ENCODE measurements at places on chromosomes 16 and 17.

DNA sequence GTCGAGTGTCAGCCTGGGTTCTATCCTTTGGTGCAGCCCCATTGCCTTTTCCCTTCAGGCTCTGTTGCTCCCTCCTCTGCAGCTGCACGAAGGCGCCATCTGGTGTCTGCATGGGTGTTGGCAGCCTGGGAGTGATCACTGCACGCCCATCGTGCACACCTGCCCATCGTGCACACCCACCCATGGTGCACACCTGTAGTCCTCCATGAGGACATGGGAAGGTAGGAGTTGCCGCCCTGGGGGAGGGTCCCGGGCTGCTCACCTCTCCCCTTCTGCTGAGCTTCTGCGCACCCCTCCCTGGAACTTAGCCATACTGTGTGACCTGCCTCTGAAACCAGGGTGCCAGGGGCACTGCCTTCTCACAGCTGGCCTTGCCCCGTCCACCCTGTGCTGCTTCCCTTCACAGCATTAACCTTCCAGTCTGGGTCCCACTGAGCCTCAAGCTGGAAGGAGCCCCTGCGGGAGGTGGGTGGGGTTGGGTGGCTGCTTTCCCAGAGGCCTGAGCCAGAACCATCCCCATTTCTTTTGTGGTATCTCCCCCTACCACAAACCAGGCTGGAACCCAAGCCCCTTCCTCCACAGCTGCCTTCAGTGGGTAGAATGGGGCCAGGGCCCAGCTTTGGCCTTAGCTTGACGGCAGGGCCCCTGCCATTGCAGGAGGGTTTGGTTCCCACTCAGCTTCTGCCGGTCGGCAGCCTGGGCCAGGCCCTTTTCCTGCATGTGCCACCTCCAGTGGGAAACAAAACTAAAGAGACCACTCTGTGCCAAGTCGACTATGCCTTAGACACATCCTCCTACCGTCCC is 2.9 kb downstream of the CTRL start:
- DNase-seq, result peak; percentile 83

- DNase-seq, result no peak
Observed at GRCh38 chr16:88552166-88552565, 18.0 kb upstream of the ZC3H18 start.

DNA sequence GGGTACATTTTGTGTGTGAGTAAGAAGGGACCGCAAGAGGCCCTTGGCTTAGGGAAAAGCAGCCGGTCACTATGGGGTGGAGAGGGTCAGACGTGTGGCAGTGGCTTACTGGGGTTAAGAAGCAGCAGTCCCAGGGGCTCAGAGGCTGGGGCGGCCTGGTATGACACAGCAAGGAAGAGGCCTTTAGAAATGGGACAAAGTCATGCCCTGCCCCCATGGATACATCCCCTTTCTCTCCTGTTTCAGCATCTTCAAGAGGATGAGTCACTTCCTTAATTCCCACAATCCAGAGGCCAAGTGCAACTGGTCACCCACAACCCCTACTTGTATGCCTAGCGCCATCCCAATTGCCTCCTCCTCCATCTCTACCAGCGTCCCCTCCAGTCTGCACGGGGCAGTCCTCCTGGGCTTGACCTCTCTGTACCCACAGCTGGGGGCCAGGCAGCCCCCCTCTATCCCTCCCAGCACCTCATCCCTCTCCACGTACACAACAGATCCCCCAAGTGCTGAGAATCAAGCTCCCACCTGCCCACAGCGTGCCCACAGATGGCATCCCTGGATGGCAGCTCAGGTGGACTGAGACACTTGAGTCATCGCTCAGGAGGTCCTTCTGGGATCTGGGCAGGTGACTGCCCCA is 6.9 kb upstream of the EFTUD2 start:
- no peak for DNase-seq

- DNase-seq, result no peak
Observed at GRCh38 chr17:78920528-78920927, 4.7 kb downstream of the TIMP2 start.

DNA sequence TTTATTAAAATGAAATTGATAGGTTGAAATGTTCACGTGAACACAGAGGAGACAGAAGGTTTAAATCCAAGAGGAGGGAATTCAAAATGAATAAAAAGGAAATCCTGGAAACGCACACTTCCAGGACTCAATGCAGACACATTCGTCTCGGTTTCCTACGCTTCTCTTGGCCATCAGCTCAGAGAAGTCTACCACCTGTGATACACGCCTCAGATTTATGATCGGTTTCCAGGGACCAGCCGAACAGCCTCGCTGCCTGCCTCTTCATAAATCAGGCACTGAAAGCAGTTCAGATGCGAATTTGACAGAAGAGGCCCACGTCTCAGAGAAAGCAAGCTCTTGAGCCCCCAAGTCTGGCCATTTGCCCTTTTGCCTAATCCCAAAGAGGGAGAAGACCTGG is 125.5 kb upstream of the IRX3 start:
- DNase-seq, result no peak

- no peak for DNase-seq
Observed at GRCh38 chr16:28587386-28587785, 9.5 kb downstream of the SULT1A2 start.

DNA sequence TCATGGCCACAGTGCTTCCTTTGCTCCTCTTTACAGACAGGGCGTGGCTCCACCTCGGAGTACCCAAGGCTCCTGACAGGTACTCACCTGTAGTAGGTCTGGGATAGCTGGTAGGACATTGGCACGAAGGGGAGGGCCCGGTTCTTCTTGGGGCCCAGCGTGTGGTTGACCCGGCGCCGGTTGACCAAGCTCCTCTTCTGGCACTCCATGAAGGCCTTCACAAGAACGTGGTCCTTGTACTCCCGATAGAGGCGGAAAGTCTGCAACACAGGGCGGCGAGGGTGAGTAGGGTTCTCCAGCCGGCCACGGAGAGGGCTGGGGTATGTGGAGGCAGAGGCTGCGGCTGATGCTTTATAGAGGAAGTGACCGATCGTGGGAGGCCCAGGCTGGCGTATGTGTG is 69.7 kb downstream of the IL21R start:
- DNase-seq, result no peak

DNA sequence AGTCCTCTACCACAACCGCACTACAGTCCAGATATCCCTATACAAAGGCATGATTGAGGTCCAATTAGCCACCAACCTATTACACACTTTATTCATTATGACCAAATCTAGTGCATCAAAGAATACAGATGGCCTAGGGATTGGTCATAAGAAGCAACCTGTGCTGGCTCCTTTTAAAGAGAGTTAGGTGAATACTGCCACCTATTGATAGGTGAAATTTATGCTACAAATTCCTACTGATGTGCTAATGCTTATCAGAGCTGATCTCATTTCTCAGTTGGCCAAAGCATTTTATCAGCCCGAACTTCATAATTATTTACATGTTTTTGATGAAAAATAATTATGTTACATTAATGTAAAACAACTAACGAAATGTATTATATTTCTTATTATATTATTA is 166.3 kb downstream of the ANKFN1 start:
- no peak for DNase-seq

DNA sequence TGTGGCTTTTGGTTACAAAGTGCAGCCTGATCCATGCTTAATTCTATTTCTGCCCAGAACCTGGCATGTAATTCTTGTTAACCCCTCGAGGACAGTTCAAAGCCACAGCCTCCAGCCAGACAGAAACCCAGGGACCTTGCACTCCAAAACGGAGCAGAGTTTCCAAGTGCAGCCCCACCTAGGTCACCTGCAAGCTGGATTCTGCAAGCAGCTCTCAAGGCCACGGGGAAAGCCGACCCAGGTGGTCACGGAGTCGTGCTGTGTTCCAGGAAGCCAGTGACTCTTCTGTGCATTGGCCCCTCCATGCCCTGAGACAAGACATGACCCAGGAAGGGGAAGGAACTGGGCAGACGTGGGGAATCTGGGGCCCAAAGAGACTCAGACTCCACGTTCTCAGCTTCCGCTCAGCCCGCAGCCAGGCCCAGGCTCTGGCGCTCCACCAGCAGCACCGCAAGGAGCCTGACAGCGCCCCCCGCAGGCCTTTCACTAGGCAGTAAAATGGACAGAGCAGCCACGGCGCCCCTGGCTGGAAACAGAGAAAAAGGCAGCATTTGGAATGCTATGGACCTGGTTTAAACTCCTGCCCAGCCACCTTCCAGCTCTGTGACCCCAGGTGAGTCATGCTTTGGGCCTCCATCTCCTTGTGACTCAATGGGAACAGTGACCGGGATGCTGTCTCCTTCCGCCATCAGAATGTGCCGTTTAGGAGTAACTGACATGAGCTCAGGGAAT is 27.3 kb upstream of the GSG1L start:
- no peak for DNase-seq

DNA sequence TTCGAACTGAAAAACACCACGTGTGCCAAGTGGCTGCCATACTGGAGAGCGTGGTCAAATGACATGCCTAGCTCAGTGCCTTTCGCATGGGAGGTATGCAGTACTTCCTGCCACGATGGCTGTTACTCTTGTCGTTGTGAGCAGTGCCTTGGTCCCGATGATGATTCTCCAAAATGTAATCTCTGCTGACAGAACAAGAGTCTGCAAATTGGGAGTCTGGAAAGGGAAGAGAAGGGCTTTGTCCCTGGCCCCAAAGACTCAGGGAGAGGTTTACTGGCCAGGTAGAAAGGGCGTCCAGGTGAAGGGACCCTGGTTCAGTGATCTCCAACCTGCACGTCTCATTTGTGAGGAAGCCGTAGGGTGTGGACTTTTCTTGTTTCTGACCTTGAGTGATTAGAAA is 336.6 kb downstream of the WWOX start:
- no peak for DNase-seq

- no peak for DNase-seq
Observed at GRCh38 chr17:42233994-42234393, 39.7 kb upstream of the GHDC start.

DNA sequence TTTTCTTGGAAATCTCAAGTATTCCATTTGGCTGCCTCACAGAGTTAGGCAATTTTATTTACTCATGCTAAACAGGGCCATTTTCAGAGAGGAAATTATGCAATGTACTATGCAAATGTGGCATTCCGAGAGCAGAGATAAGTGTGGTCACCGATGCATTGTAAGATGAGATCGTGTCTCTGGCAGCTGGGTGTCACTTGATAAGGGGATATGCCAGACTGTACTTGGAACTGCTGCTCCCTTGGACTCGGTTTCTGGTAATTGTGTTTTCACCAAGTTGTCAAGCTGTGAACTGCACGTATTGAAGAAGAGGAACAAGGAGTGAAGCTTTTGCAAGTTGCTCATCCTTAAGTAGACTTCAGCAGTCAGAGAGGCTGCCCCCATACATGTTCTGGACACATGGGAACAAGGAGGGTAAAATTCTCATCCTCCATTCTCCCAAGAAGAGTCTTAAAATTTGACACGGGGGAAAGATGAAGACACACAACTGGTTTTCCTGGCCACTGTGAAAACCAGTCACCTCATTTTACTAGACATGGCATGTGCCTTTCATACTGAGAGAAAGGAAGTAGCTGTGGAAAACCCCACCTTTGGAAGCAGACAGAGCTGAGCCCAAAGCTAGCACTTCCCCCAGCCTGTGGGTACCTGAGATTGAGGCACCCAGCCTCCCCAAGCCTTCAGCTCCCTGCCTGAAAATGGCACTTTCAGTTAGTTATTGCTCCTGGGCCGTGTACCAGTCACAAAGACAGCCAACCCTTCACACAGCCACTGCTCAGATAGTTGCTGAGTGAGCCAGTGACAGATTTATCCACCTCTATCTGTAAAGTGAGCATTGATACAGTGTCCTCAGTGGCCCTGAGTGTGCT is 150.7 kb downstream of the SOCS1 start:
- no peak for DNase-seq

DNA sequence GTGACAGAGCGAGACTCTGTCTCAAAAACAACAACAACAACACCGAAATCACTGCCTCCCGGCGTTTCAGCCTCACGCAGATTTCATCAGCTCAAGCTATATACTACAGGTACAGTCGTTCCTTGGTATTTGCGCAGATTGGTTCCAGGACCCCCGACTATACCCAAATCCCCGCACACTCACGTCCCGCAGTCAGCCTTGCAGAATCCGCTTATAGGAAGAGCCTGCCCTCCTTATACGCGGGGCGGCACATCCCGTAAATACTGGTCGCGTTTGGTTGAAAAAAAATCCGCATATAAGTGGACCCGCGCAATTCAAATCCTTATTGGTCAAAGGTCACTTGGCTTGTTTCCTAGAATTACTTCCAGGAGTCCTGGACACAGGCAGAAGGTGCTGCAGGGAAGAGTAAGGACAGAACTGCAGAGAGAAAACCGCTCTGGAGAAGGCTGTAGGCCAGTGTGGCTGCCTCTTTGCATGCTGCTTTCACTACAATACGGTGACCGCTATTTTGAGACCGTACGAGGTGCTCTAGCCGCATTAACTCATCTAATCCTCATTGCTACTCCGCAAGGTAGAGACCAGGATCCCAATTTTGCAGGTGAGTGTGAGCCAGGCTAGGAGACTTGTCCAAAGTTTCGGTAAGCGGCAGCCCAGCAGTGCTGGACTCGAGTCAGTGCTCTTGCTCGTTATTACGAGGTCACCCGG is 718 bp downstream of the NDUFAB1 start:
- no peak for DNase-seq

GRCh38 chr17:17015230-17015629 is 27.0 kb upstream of the MPRIP start:
- no peak for DNase-seq

DNA sequence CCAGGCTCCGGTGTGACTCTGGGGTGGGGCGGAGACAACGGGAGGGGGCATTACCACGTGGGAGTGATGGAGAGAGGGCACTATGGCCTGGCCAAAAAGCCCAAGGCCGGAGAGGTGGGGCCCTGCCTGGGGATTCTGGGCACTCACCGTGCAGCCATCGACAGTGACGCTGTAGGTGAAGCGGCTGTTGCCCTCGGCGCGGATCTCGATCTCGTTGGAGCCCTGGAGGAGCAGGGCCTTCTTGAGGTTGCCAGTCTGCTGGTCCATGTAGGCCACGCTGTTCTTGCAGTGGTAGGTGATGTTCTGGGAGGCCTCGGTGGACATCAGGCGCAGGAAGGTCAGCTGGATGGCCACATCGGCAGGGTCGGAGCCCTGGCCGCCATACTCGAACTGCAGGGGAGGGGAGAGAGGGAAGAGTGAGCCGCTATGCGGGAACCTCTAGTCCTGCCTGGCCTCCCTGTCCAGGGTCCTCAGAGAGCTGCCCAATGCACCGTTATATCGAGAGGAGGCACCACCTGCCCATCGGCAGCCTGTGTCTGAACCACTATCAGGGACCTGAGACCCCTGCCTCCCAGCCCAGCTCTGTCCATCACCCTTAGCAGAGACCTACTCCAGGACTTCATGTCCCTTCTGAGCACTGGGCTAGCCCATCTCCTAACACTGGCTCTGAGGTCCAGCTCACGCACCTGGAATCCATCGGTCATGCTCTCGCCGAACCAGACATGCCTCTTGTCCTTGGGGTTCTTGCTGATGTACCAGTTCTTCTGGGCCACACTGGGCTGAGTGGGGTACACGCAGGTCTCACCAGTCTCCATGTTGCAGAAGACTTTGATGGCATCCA is 15.6 kb downstream of the COL1A1 start:
- DNase-seq, result no peak

DNA sequence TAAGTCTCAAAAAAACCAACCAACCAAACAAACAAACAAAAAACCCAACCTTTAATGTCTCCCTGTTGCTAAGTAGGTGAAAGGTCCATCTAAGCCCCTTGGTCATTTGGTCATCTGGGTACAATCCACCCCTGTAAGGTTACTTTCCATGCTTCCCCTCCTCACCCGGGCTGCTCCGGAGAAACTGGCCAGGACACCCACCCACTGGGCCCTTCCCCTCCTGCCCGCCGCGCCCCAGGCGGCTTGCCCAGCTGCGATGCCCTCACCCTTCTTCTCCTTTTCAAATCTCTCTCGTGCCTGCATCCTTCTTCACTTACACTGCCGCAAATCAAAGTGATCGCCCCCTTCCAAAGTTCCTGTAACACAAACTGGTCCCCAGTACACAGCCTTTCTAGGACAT is 2.0 kb downstream of the NTAN1 start:
- no peak for DNase-seq
